Kidney capillary endothelial cell (primary cell): ENCODE measurements at places on chromosomes 7 and 10.
A peak's percentile ranks its signal among the peaks of the same experiment; 100 is the strongest.

- peak; percentile 7 for DNase-seq
These were observed at the start of gene ADAMTS14 for GRCh38 chr10:70672165-70673042. ADAMTS14 (plus strand) TSS chr10:70672506; CDS start chr10:70672803, 297 bp downstream.

DNA sequence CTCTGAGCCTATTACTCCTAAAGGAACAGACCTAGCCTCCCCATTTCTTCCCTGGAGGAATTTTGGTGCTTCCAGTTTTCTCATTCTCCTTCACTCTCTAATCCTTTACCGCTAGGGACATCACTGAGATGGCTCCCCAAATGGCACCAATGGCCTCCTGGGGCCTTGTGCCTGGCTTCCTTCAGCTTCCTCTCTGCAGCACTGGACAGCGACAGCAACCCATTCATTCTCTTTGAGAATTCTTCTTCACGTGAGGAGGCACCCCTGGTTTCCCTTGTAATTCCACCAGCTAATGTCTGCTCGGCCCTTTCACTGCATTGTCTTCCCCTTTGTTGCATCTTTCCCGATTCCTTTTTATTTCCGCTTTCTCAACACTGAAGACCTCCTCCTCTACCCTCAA lies 24.6 kb upstream of the KDM7A start:
- no peak for DNase-seq

DNA sequence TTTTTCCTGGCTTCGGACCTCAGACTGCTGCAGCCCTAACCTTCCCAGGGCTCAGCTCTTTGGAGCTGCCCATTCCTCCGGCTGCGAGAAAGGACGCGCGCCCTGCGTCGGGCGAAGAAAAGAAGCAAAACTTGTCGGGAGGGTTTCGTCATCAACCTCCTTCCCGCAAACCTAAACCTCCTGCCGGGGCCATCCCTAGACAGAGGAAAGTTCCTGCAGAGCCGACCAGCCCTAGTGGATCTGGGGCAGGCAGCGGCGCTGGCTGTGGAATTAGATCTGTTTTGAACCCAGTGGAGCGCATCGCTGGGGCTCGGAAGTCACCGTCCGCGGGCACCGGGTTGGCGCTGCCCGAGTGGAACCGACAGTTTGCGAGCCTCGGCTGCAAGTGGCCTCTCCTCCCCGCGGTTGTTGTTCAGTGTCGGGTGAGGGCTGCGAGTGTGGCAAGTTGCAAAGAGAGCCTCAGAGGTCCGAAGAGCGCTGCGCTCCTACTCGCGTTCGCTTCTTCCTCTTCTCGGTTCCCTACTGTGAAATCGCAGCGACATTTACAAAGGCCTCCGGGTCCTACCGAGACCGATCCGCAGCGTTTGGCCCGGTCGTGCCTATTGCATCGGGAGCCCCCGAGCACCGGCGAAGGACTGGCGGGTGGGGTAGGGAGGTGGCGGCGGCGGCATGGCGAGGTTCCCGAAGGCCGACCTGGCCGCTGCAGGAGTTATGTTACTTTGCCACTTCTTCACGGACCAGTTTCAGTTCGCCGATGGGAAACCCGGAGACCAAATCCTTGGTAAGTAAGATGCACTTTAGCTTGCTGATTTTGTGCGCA lies at the start of gene PLXDC2:
PLXDC2 (plus strand) TSS at position 22 of the 820 bp plus-strand sequence.
- DNase-seq: no peak

DNA sequence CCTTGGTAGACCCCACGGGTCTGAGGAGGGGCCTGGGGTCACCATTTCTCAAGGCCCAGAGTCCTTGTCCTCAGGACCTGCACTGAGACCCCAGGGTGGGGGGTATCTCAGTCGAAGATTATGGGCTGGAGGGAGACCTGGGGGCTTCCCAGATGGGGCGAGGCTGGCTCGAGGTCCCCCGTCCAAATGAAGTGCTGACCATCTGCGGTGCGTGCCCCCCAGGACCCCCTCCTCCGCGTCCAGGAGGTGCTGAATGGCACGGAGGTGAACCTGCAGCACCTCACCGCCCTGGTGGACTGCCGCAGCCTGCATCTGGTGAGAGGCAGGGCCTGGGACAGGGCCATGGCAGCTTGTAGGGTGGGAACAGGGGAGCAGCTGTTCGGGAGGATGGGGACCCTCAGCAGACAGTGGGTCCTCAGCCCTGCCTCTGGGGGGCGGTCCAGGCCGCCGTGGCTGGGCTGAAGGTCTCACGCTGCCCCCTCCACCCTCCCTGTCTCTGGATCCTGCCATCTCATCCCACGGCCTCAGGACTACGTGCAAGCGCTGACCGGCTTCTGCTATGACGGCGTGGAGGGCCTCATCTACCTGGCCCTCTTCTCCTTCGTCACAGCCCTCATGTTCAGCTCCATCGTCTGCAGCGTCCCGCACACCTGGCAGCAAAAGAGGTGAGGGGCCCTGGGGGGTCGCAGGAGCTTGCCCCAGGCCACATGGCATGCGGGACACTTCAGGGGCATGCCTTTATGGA lies 24.3 kb downstream of the TTYH3 start:
- no peak for DNase-seq

GRCh38 chr7:27774717-27775328 lies 34.9 kb downstream of the TAX1BP1 start:
- peak; percentile 8 for DNase-seq

- DNase-seq: no peak
These were observed 29.6 kb downstream of the FGFBP3 start for GRCh38 chr10:91879515-91880170.

DNA sequence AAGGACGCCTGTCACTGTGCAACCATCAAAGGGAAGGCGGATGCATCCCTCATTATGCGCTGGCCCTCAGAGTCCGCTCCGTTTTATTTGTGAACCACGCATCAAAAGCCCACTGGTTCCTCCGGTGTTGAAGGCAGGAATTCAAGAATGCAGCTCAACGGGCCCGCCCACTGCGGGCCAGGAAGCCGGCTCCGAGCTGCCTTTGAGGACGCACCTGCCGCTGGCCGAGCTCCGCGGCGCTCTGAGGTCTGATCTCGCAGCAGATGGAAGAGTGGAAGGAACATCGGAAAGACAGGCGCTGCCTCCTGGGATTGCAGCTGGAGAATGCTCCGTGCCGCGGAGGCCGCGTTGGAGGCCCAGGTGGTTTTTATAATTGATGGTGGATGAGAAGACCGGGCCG lies 56.9 kb upstream of the ADGRA1 start:
- DNase-seq: no peak

GRCh38 chr10:101725296-101726114 lies 30.5 kb upstream of the FBXW4 start:
- no peak for DNase-seq

DNA sequence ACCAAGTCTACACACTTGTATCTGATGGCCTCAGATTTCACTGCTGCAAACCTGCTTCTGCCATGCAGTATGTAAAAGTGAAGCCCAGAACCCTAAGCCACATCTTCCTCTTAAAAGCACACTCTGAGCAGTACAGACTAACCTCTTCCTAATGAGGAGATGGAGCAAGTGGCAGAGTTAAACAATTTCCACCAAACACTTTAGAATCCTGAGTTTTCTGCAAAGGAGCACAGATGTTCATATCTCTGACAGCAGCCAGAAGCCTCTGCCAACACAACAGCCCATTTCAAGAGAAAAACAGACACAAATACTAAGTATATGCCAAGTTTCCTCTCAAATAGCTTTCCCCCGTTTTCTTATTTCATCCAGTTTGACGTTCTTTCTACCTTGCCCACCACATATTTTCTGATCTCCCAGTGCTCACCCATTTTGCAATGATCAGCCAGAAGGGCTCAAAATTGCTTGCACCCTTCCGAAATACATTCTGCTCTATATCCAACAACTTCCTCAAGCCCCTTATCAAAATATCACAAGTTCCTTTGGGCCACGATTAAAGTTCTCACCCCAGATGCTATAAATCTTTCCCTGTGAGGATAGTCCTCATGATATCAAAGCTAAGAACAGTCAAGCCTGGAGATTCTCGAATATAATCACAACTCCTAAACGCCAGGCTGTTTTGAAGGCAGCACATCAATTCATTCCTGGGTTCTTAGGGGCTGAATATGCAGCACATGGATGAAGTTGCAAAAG lies 27.5 kb downstream of the ELMO1 start:
- DNase-seq: no peak

- DNase-seq: no peak
These were observed 11.0 kb downstream of the FAM25A start for GRCh38 chr10:87030912-87031635.

GRCh38 chr10:1169186-1169885 lies 113.2 kb downstream of the WDR37 start:
- no peak for DNase-seq

DNA sequence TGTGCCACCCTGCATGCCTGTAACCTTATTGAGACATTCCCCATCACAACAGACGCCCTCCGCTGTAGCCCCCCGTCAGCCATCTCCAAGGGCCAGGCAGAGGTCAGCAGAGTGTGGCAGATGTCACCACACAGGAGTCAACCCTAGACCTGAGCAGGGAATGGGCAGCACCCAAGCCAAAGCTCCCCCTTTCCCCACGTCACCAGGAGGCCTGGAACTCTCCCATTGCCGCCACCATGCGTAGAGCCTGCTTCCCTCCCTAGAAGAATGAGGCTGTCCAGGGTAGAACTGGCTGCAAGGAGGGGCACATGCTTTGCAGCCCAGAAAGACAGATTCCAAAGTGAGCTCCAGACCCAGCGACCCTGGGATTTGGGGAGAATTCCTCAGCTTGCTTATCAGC lies 342.9 kb downstream of the TNS3 start:
- DNase-seq: no peak

DNA sequence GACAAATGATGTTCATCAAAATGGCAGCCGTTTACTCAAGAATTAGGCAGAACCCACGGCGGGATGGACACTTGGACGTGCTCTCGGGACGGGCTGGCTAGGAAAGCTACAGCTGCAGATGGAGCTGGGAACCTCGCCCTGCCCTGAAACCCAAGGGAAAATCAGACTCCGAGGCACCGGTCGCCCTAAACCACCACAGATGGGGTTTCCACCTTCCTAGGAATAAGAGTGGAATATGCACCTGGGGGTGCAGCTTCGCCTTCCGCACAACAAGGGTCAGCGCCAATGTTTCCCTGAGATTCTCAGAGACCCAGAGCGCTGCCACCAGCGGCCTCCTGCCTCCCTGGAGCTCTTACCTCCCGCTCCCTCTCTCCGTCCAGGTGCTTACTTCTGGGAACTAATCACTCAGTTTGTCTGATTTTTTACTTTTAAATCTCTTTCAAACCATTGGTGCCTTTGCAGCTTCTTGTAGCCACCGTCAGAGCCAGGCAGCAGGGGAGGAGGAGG lies 122.7 kb downstream of the DYNC2I1 start:
- no peak for DNase-seq

GRCh38 chr7:75639886-75640190 lies 98.9 kb downstream of the HIP1 start:
- no peak for DNase-seq

GRCh38 chr10:69317626-69318105 lies 39.4 kb downstream of the HK1 start:
- DNase-seq: no peak

DNA sequence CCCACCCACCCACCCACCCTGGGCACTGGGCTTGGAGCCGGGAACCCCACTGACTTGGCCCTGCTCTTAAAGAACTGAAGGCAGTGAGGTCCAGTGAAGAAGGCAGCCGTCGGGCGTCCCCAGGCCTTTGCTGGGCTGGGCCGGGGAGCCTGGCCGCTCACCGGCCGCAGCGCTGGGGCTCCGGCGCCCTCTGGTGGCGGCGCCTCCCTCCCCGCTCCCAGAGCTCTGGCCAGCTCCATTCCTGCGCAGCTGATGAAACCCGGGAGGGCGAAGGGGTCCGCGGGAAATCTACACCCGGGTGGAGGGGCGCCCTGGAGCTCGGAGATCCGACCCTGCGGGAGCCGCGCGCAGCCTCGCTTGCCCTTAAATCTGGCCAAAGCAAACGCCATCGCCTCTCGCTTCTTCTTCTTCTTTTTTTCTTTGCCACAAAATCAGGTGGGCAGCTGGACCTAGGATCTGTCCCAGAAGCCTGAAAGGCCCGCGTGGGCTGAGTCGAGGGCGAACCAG lies 1.7 kb upstream of the CXCL12 start:
- DNase-seq: peak; percentile 76

GRCh38 chr10:61454541-61454940 lies 1.4 kb upstream of the TMEM26 start:
- no peak for DNase-seq

GRCh38 chr10:13769946-13770345 lies 183.2 kb downstream of the PRPF18 start:
- DNase-seq: no peak

DNA sequence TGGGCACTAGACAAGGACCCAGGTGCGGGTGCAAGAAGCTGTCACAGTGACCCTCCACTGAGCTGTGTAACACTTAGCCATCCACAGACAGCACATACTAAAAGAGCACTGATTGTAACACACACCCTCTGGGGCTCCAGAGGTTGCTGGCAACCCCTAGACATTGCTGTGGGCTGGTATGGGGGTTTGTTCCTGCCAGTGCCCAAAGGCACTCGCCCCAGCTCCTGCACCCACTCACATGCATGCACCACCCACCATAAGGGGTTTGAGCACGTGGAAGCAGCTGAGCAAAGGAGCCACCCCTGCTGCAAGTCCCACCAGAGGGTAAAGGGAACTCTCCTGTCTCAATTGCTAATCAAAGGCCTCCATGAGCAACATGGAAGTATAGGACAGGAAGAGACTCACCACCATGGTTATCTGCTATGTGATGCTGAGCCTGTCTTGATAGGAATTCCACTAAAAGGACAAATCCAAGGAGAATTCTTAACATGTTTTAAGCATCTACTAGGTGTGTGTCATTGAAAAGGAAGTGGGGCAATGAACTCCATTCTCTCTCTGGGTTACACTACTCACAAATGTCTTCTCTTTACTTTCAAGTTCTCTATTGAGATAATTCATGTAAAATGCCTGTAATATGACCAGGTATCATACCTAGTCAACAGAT lies 103.1 kb downstream of the GFRA1 start:
- peak; percentile 1 for DNase-seq

- no peak for DNase-seq
These were observed 61.8 kb upstream of the STEAP1 start for GRCh38 chr7:90092506-90092905.

- no peak for DNase-seq
These were observed 367.6 kb upstream of the MGMT start for GRCh38 chr10:129099486-129099885.

DNA sequence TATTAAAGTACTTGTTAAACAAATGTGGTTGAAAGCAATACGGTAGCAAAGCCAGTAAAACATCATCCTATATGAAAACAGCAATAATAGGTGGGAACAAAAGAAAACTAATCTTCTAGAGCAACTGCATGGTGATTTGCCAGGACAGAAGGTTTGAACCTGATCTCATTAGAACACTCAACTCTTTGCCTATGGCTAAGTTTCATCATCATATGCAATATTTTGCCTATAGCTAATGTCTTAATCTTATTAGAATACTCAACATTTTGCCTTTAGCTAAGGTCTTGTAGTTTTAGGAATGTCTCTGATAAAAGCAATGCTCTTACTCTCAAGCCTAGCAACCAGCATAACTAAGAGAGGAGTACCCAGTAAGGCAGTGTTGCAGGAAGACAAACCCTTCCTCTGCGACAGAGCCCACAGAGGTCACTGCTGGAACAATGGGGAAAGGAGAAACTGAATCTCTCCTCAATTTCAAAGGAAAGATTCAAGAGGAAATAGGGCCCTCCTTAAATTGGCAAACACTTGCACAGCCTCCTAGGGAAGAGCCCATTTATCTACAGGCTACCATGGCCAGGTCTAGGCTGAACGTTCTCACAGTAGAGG lies 38.3 kb downstream of the CADPS2 start:
- DNase-seq: no peak
